ENCODE measurements at places on chromosomes 5 and 9.

GRCh38 chr9:135994501-135995192 is 33.5 kb upstream of the UBAC1 start:
- no peak for DNase-seq

- DNase-seq, result peak; percentile 60
These were observed 14.4 kb upstream of the SPINK4 start for GRCh38 chr9:33225319-33226147.

- no peak for DNase-seq
These were observed 24.2 kb downstream of the DAP start for GRCh38 chr5:10736808-10737207.

GRCh38 chr9:136835932-136836904 is 6.1 kb upstream of the AJM1 start:
- DNase-seq, result no peak

GRCh38 chr5:35194635-35195471 is 35.4 kb downstream of the PRLR start:
- DNase-seq, result no peak

GRCh38 chr5:83686251-83686650 is 34.4 kb downstream of the HAPLN1 start:
- DNase-seq, result no peak

DNA sequence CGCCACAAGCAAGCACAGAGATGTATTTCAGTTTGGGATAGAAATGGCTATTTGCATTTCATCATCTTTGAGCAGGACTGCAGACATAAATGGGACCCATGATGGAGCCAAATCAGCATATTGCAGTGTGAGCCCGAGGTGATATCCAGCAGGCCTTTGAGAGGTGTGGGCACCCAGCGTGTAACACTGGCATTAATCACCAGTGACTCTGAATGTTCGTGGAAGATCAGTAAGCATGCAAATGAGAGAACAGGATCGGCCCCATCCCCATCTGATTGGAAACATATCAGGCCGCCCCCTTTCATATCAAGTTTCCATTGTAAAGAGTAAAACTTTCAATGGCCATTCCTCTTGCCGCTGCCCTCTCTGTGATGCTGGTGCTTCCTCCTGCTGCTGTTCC is 84.0 kb downstream of the GTF3C4 start:
- no peak for DNase-seq

DNA sequence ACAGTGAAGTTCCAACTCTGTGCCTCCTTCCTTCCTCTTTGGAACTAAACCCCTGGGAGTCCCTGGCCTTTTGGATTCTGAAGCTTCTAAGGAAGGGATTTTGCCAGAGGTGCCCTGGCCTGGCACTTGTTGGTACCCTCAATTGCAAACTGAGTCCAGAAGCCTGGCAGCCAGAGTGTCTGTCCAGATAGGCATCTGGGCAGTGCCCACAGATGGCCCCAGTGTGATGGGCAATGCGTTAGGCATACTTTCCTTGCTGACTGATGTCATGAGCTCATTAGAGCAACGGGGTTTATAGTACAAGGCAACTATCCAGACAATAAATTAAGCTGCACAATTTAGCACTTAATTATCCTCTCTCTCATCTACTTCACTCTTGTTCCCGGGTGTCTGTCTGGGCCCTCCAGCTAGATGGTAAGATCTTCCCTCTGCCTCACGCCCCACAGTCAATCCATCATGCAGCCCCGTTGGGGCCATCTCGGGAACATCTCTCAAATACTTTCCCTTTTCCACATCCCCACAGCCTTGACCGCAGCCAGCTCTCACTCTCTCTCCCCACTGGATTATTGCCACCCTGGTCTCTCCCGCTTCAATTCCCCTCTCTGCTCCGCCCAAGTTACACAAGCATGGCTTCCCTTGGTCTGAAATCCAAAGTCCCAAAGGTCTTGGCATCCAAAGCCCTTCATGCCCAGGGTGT is 157.5 kb upstream of the SMIM23 start:
- DNase-seq, result no peak

GRCh38 chr9:33430942-33431341 is 16.5 kb downstream of the AQP3 start:
- no peak for DNase-seq

GRCh38 chr5:109563739-109564138 is 126.0 kb upstream of the MAN2A1 start:
- DNase-seq, result no peak

DNA sequence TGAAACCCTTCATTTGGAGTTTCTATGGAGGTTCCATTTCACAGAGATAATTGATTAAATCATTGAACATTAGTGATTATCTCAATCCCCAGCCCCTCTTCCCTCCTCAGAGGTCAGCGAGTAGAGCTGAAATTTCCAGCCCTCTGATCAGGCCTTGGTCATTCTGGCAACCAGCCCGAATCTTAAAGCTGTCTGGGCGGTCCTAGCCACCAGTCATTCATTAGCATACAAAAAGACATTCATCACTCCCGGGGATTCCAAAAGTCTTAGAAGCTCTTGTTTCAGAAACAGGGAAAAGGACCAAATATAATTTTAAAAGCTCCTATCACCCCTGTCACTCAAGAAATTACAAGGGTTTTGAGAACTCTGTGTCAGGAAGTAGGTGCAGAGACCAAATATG is 41.3 kb downstream of the ZNF474 start:
- no peak for DNase-seq

- DNase-seq, result no peak
These were observed 267.5 kb downstream of the GABRB2 start for GRCh38 chr5:161278739-161279660.

GRCh38 chr5:102089883-102090282 is 206.2 kb downstream of the SLCO4C1 start:
- no peak for DNase-seq

GRCh38 chr5:165565911-165566310 is 2060.5 kb downstream of the MAT2B start:
- no peak for DNase-seq

DNA sequence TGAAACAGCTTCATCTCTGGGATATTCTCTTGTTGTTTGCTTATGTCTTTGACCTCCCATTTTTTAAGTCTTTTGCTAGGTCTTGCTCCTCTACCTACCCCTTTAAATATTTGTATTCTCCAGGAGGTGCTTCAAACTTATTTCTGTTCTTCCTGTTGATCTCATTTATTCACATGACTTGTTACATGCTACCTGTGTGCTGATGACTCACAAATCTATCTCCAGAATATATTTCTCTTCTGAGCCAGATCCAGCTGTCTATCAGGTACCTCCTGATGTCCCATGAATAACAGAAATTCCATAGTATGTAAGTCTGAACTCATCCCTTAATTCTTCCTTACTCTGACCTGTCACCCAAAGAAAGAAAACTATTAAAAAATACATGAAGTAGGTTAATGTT is 11.0 kb downstream of the NIPBL start:
- DNase-seq, result no peak

DNA sequence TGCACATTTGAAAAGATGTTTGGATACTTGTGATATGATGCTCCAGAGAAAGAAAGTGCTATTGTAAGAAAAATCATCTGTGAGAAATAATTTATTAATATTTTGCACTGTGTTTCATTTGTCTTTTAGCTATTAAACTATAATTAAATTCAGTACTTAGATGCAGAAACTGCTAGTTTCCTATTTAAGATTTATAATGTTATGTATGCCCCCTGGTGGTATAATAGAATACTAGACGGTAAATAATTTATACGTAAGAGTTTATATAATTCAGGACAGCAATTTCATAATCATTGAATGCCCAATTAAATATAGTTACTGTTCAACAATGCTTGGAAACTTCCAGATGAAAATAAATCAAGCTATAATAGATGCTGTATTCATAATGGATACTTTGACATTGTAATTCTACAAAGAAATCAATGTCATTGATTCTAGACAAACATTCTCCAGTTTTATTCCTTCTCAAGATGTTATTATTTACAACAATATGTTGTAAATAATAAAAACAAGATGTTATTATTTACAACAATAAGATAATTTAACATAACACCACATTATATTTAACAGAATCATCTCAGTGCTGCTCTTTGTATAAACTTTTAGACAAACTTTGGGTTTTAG is 101.0 kb downstream of the TMEM232 start:
- peak; percentile 9 for DNase-seq

- no peak for DNase-seq
These were observed 16.7 kb downstream of the EXOC3 start for GRCh38 chr5:459562-460272.

DNA sequence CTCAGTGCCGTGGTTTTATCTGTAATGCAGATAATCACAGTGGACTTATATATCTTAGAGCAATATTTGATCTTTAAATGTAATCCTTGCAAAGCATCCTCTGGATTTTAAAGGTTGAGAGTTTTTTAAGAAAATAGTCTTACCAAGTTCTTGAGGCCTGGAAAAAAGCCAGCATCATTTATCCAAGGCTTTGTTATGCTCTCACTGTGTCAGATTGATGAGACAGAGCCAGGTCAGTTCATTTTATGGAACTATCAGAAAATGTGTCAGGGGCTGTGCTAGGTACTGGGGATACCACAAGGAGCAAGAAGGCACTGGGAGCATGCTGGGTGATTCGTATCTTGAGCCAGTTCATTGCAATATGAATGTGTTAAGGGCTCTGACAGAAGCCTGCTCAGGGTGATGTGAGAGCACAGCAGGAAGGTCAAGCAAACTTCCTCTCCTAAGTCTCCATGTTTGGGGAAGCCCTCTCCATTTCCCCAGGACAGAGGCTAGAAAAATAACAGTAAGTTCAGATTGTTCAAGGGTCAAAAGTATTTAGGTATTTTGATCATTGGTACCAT is 19.7 kb downstream of the C7 start:
- no peak for DNase-seq

DNA sequence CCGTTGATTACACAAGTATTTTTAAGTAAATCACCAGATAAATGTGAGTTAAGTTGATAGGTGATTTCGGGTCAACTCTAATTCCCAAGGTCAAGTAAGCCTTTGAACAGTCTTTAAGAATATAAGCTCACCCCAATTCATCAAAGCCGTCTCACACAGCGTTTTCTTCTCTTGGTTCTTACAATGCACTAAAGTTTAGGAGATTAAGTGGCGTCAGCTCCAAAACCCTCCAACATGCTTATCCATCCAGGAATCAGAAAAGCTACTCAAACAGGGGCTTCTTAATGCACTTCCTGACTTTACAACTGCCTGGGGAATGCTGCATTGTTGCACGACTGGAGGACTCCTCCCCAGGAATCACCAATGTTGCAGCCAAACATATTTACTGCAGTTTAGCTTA is 206.2 kb upstream of the EFNA5 start:
- no peak for DNase-seq

GRCh38 chr5:114097570-114097969 is 264.3 kb upstream of the KCNN2 start:
- no peak for DNase-seq

DNA sequence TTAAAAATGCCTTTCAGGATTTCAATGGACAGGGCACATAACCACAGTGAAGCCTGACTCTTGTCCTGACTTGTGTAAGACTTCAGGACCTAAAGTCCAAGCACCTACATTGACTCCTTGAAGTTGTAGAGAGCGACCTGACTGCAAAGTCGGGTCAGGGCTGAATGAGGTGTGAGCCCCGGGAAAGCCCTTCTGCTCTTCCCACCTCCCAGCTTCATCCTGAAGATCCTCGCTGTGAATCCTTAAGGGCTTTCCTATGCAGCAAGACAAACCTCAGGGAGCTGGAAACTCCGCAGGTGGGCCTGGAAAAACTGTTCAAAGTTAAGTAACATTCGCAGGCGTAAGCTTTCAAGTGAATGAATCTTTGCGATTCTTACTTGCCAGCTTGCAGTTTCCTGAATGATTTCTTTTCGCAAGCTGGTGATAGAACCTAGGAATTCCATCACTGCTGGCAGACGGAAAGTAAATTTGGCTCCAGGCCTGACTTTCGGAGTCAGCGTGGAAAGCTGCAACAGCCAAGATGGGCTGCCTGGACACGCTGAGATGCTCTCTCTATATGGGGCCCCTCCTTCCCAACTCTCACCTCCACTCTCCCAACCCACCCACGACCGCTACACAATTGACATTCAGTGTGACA is 10.9 kb downstream of the SEMA5A start:
- no peak for DNase-seq

DNA sequence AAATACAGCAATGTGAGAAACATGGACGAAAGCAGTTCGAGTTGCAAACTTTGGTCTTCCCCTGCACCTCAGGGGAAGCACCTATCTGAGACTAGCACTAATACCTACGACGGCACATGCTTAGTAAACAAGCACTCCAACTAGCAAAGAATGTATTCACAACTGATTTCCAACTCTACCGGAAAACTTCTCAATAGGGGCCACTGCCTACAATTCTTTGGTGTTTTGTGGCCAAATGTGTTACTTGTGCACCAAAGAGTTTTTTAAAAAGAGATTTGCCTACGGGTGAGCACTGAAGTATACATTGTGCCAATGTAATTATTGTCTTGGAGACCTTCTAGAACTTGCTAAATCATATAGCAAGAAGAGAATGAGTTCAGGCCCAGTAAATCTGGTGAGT is 12.2 kb downstream of the ENC1 start:
- DNase-seq, result no peak

DNA sequence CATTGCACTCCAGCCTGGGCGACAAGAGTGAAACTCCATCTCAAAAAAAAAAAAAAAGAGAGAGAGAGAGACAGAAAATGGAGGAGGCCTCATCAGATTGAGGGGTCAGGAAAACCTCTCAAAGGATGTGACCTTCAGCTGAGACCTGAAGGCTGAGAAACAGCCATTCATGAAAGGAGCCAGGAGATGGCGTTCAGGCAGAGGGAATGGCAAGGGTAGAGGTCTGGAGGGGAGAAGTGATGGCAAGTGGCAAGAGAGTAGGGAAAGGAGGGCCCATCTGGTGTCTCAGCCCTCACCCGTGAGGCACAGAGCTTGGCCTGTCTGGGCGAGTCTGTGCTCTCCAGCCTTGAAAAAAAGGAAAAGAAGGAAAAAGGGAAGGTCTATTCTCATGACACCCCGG is 17.0 kb downstream of the CAMK2A start:
- DNase-seq, result no peak

DNA sequence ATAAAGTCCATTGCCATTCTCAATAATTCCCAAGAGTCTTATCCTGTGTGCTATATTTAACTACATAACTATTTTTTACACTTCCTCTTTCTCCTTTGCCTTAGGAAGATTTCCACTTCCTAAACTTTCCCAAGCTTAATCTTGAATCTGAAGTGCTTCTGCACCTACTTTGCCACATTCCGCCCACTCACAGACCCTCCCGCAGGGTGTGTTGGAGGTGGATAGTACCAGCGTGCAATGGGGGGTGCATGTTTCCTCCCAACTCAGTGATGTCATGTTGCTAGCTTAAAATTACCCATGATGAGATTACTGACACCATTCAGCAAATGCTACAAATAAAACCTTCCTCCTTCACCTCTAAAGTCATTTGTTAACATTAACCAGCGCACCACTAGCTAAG is 460.2 kb downstream of the NR2F1-AS1 start:
- no peak for DNase-seq

GRCh38 chr5:58629271-58630159 is 46.6 kb downstream of the RAB3C start:
- DNase-seq, result no peak

- no peak for DNase-seq
These were observed 127.1 kb downstream of the BNC2 start for GRCh38 chr9:16743375-16743774.

DNA sequence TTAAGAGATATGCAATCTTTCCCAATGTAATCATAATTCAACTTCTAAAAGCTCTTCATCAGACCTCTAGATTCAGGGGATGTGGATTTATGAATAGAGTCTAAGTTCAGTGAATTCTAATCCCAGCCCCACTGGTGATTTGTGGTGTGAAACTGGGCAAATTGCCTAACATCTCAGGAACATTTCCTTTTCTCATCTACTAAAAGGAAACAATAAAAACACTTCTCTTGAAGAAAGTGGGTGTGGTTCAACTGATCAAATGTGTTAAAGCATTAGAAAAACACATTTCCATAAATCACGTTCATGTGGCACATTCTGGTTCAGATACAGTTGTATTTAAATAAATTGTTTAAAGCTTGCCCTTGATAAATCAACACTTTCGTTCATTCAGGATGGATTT is 631.7 kb upstream of the CDH6 start:
- DNase-seq, result no peak

Data from central memory CD4-positive, alpha-beta T cell (primary cell).